ENCODE measurements at places on chromosomes 11 and 22. TPM values are rescaled to one million over a fixed set of nuclear protein-coding genes. Genes with fewer than 3 reads are reported as not detected.

Gene CCND1
- 122 TPM for total RNA-seq

Gene KDELR3
- 16.6 TPM for total RNA-seq

Gene APOA4
- not detected for total RNA-seq

Gene KRTAP5-8
- not detected for total RNA-seq

Gene ARFIP2
- total RNA-seq = 45.6 TPM

Gene PLAAT5
- total RNA-seq = not detected

Gene OR52N2
- total RNA-seq = not detected

Gene LYVE1
- total RNA-seq = not detected

Gene ACAD8
- 16.9 TPM for total RNA-seq

Gene GGTLC2
- not detected for total RNA-seq

Gene SHANK2
- total RNA-seq = 0.80 TPM

Gene GNG3
- total RNA-seq = not detected

Gene HPX
- total RNA-seq = not detected

Gene BARX2
- 3.4 TPM for total RNA-seq

Gene CRYBB3
- not detected for total RNA-seq

Gene NUDT8
- total RNA-seq = 11.7 TPM

Gene PATE2
- total RNA-seq = not detected

Gene CSRP3
- not detected for total RNA-seq

Gene OSBP2
- 18.6 TPM for total RNA-seq

Gene CHRNA10
- 0.23 TPM for total RNA-seq

Gene SULT4A1
- total RNA-seq = 0.08 TPM

Gene MGAT3
- not detected for total RNA-seq
